Karpas-422 (cell line): ENCODE measurements at places on chromosomes 2 and 18.

GRCh38 chr2:63903003-63903402, 61.3 kb downstream of the UGP2 start:
- DNase-seq: no peak

GRCh38 chr18:13871701-13872100, 43.6 kb downstream of the MC2R start:
- DNase-seq: no peak

GRCh38 chr18:11383381-11383780, 226.0 kb upstream of the SLC35G4 start:
- no peak for DNase-seq

- no peak for DNase-seq
These were observed 151.3 kb upstream of the SOX11 start for GRCh38 chr2:5540856-5541255.

DNA sequence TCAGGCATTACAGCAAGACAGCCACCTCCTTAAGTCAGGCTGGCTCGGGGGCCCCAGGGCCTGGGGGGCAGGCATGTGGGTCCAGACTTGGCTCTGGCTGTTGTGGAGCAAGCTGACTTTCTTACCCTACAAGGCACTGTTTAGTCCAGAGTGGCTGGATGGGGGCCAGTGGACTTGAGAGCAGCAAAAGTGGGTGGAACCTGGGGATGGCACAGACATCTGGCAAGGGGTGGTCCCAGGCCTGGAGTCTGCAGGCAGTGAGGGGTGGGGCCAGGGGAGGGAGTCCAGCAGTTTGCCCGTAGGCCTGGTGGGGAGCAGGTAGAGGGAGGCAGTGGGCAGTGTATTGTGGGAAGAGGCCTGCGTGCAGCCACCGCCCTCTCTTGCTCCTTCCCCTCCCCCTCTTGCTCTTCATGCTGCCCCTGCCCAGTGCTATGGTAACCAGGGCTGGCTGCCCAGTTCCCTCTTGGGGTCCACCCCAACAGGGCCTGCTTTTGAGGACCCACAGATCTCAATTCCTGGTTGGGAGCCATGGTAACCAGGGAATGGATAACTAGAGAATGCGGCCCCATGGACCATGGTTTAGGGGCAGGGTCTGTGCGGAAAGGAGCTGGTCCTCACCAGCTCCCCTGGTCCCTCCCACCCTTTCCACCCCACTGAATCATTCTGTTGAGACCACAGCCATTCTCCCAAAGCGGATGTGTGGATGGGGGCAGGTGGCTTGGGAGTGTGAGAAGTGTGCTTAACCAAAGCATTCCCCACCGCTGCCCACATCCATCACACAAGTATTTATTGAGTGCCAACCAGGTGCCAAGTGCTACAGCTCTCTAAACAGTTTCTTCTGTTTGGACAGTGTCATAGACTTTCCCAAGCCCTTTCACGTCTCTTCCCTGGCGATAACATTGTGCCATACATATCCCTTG, 19.3 kb downstream of the SPEG start:
- no peak for DNase-seq
